ENCODE measurements at places on chromosomes 6 and 20.

- DNase-seq, result peak; percentile 65
These were observed 96.0 kb downstream of the INSM1 start for GRCh38 chr20:20463933-20464374.

DNA sequence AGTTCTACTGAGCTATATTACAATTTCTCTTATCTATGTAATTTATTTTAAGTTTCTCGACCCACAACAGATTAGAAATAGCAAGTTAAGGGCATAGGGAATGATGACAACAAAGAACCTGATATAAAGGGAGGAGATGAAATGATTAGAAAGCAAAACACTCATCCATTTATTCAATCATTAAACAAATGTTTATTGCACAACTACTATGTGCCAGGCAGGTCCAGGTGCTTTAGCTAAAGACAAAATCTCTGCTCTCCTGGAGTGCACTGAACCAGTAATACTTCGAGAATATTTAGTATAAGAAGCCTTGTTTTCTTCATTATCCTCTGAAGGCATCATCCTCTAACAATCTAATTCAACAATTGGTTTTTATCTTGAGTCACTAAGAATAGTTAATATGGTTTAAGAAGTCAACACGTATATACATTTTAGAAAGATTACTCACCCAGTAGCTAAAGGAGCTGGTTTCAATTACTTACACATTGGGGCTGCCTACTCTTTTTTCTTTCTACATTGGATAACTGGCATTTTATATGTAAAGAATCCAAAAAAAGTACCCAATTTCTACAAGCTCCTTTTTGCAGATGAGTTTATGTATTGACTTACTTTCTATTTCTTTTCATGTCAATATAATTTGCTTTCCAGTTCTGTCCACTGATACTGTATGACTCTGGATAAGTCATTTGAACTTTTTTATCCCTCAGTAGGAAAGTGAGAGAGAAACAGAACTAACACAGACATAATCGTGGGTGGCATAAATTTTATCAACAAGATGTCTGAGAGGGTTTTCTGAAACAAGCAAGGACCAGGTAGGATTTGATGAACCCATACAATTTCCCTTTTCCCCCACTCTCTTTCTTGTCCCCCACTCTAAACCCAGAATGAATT, 312.6 kb downstream of the CLIC5 start:
- no peak for DNase-seq

DNA sequence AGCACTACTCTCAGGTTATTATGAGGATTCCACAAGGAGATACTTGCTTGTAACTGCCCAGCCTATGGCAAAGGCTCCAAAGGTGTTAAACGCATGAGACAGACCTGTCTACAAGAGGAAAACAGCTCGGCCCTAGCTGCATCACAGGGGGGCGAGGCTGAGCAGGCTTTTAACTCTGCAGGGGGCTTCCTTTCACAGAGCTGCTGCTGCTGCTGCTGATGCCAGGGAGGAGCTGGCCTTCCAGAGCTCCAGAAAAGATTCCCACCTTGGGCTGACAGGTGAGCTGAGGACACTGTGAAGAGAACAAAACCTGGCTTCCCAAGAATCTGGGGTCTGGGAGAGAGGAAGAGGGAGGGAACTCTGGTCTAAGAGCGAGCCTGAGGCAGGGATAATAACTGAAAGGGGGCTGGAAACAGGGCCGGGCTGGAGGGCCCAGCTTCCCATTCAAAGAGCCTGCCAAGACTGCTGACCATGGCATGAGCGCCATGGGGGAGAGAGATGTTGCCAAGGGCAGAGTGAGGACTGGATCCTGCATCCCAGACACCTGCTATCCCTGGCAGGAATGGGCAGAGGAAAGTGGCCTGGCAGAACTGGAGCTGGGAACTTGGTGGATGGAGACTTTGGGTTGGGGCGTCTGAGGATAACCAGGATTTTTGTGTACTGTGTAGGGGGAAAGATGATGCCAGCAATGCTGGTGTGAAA, 211.1 kb upstream of the LRFN2 start:
- no peak for DNase-seq

DNA sequence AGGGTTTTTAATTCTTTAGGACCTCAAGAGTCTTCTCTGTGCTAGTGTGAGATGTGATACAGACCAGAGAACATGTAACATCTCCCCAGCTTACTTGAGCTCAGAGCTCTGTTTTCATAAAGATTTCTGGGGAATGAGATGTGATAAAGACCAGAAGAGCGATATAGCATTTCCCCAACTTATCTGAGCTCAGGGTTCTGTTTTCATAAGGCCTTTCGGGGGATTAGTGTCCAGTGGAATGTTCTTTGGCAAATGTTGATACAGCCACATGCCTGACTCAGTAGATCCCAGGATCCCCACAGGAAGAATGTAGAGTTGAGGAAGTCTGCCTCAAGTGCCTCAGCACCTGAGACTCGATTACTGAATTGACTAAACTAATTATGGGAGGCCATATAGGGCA, 18.7 kb upstream of the TOP1 start:
- DNase-seq, result no peak

GRCh38 chr20:21508230-21509078, 5.4 kb downstream of the NKX2-2 start:
- no peak for DNase-seq

- no peak for DNase-seq
These were observed 450.3 kb upstream of the MAN1A1 start for GRCh38 chr6:119799596-119800509.

GRCh38 chr20:4840801-4841200, 119.1 kb downstream of the PRND start:
- no peak for DNase-seq

DNA sequence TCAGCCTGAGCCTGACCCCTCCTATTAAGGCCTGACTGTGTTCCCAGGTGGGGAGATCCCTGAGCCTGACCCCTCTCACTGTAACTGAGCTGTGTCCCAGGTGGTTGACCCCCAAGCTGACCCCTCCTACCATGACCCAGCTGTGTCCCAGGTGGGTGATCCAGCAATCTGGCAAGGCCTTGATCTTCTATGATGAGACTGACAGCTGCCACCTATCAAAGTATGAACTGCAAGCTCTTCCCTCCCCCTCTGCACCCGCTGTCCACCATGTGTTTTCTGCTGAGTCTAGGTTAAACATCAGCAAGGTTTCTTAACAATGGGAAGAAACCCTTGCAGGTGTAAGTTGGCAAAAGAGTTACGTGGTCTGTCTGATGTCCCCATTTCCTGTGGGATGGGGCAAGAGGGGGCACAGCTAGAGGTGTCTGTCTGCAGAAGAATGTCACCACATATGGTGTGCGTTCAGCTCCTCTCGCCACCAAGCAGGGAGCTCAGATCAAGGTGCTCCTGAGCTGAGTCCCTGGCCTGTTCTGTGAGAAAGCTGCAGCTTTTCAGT, 5.9 kb downstream of the PXDC1 start:
- no peak for DNase-seq

- DNase-seq, result no peak
These were observed 2.1 kb upstream of the TMEM217 start for GRCh38 chr6:37260040-37260439.

All from NCI-H2081 (cell line).